ENCODE measurements at places on chromosomes 5 and 9.

DNA sequence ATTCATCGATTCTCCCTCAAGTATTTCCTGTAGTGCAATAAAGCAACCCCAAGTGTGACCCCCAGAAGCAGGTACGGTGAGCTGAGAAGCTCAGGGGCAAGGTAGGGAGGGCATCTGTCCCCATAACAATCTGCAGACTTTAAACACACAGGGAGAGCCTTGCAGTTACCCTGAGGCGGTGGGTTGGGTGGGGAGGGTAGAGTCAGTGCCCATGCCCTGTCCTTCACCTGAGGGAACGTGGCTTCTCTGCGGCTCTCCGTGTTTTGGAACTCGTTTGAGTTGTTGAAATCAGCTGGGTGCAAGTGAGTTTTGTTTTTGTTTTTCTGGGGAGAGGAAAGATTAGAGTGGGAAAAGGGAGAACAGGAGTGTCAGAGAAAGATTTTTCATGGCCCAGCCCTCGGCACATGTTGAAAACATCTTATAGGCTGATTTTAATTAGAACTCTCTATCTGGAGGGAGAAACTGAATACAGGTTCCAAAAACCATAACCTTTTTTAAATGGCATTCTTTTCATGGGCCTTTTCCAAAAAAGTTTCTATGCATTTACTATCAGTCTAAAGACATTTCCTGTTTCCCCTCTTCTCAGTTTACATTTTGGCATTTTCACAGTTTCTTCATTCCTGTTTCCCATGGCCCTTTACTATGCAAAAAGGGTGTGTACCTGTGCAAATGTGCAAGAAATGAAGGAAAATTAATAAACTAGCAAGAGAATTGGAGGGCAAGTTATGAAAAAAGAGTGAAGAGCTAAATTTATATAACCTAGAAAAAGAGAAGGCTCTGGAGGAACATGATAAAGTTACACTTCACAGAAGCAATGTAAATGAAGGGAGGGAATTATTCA, 266.5 kb upstream of the VLDLR start:
- DNase-seq, result no peak

DNA sequence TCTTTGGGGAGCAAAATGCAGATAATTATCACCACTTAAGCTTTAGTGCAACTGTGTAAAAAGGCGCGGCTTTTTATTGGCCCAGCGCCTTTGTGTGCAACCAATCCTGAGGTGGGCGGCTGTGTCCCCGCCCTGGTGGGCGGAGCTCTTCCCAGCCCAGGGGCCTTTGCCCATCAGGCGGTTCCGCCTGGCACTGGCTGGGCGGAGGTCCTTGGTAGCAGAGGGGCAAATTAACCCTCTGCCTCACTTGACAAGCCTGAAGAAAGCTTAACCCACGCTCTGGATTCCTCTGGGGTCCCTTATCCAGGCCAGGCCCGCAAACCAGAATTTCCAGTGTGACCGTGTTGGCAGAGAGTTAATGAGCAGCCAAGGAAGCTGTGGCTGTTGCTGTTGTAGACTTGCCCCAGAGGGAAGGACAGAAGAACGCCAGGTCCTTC, 12.8 kb upstream of the NIPAL4 start:
- no peak for DNase-seq

DNA sequence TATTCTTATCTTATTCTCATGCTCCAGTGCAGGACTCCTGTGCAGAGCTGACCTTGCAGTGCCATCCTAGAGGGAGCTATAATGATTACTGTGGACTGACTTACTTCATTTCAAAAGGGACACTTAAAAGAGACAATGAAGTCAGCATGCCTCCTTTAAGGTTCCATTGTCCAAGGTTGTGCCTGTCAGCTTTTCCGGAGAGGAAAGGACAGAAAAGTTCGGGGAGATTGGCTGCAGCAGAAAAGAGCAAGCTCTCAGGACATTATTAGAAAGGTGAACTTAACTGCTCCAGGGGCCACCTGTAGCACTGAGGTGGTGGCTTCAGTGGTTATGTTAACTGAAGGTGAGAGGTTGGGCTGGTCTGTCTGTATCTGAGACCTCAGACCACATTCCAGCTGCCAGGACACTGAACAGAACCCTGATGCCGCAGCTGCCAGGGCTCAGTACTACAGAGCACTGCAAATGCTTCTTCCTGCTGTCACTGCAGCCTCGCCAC, 112.9 kb downstream of the ST8SIA4 start:
- DNase-seq, result no peak

DNA sequence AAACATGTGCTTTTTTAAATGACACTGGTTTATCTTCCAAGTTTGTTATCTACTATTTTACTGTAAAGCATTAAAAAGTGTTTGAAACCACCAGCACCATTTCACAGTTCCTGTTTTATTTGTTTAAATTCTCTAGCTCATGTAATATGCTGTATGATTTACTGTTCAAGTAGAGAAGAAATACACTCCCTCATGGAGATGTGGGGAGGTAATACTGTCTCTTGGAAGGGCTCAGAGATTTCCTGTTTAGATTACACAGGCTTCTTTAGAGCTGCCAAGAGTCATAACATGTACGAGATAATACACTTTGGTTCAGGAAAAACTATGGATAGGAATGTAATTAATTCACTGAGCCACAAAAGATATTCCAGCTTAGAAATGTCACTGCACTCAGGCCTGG, 135.0 kb upstream of the CCDC152 start:
- DNase-seq, result no peak

GRCh38 chr5:38598994-38599617, 42.7 kb upstream of the LIFR start:
- no peak for DNase-seq

DNA sequence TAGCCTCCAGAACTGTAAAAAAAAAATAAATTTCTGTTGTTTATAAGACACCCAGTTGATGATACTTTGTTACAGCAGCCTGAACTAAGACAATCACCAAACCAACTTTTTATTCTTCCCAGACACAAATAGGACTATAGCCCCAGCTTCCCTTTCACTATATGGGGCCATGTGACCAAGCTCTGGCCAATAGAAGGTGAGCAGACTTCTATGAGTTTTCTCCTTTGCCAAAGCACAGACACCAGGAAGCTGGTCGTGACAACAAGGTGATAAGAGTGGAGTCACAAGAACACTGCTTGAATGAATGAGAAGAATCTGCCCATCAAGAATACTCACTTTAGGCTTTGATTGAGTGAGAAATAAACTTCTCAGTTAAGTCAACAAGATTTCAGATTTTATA, 217.7 kb downstream of the DEPDC1B start:
- DNase-seq, result no peak

DNA sequence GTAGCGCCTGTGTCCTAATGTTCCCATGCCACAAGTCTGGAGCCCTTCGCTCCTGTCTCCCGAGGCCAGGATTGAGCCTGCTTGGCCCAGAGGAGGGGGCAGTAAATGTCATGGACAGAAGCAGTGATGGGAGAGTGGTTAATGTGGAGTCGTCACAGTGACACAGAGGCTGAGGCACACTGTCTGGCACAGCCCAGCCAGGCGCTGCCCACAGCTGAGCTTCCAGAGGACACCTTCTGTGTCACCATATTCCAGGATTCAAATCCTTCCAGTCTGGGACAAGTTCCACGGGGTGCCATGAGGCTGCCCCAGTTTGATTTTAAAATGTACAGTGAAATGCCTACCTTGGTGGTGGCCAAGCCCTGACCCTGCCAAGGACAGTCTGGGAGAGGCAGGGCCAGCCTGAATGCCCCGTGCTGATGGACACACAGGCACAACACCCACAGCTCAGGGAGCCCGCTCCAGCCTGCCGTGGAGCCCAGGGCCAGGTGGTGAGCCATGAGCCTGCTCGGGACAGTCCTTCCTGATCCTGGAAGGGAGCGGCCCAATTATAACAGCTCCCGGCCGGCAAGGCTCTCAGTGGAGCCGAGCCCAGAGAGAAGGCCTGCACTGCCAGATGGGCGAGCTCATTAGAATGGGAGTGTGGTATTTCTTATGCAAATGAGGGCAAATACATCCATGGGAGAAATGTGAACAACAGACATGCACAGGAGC, 99.1 kb upstream of the RUFY1 start:
- DNase-seq, result no peak

DNA sequence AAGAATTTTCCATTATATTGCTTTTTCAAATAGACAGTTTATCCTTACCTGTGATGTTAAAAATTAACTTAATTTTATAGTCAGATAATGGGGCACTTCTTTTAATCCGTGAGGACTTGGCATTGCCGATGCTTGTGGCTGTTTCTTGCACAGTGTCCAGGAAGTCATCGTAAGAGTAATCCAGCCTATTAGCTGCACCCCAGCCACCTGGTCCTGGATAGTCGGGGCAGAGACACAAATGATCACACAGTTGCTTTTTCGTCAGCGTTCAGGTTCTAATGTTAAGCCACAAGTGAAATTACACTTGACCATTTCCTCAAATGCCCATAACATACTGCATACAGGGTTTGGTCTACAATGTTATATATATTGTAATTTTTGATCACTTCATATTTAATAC, 107.4 kb downstream of the SVEP1 start:
- no peak for DNase-seq

- no peak for DNase-seq
These were observed 10.9 kb downstream of the MFAP3 start for GRCh38 chr5:154049636-154050035.

- no peak for DNase-seq
These were observed 7.0 kb downstream of the ST6GALNAC4 start for GRCh38 chr9:127909839-127910273.

- no peak for DNase-seq
These were observed 63.3 kb downstream of the COL15A1 start for GRCh38 chr9:99006979-99007378.

GRCh38 chr5:135186662-135187522, 152.9 kb upstream of the PITX1 start:
- no peak for DNase-seq

- no peak for DNase-seq
These were observed 396.3 kb downstream of the YTHDC2 start for GRCh38 chr5:113909782-113910181.

- no peak for DNase-seq
These were observed at the start of gene SYNPO for GRCh38 chr5:150640311-150641005. Gene SYNPO (plus strand): TSS chr5:150640660. CDS start chr5:150648276, 7,616 bp downstream.

DNA sequence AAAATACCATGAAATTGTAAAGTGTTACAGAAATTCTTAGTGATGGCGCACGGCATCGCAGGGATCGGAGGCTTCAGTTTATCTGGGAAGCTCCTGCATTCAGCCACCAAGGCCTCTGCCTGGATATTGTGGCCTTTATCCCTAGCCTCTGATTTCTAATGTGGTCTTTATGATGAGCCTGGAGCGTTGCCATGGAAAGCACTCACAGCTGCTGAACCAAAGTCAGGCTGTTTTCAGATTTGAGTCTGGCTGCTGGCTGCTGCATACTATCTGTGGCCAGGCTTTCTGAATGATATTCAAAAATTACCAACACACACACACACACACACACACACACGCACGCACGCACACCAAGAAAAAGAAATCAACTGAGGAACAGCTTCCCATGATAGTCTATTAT, 101.1 kb upstream of the ZNF366 start:
- DNase-seq, result no peak

DNA sequence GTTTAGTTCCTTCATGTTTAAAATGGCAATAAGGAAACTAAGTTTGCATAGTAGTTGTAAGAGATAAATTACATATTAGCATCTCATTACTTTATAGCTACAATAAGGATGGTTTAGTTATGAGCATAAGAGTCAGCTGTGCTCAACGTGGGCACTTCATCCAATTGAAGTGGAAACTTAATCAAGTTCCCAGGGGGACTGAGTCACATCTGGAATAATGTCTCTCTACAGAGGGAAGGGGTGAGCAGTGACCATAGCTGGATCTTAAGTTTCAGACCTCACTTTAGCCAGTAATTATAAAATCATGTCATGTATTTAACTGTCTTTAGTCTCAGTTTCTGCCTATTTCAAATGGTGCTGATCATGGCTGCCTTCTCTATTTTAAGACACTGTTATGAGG, 36.8 kb upstream of the FAM240B start:
- DNase-seq, result no peak

DNA sequence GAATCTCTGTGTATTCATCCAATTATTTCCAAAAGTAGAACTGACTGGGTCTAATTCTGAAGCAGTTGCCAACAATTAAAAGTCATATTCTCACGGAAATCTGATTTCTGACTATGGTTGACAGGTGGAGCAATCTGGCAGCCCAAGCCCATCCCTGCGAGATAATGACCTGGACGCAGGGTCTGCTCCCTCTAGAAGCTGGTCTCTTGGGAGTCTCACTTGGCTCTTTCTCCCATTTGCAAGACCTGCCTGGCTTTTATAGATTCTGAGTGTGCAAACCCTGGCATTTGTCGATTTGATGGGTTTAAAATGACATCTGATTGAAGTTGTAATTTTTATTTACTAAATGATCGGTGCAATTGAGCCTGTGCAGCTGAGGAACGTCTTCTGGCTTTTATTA, 49.4 kb upstream of the NEURL1B start:
- DNase-seq, result no peak

- no peak for DNase-seq
These were observed 45.9 kb downstream of the TEK start for GRCh38 chr9:27154908-27155307.

GRCh38 chr5:4725594-4725993, 414.5 kb upstream of the ADAMTS16 start:
- no peak for DNase-seq

- DNase-seq, result no peak
These were observed 1046.2 kb downstream of the CDH12 start for GRCh38 chr5:21806943-21807342.

- DNase-seq, result no peak
These were observed at the start of gene SLC9A3 for GRCh38 chr5:524234-524972. Gene SLC9A3 (minus strand): TSS chr5:524449.

GRCh38 chr9:108956022-108956630, 21.9 kb downstream of the ABITRAM start:
- no peak for DNase-seq

GRCh38 chr5:78016863-78017529, 240.9 kb upstream of the TBCA start:
- DNase-seq, result no peak

DNA sequence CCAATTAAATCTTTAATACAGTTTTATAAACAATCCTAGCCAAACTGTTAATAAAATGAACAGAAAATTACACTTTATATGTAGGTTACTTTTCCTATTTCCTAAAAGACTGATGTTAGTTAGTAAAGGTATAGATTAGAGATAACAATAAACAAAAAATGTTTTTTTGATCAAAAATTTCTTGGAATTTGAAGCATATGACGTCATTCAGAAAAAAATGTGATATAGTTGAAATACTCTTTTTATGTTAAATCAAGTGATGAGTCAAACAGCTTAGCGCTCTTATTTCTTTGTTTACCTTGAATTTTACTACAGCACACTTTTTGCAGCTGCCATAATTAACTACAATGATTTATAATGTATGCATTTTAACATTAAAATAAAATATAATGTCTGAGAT, 195.8 kb downstream of the SLC12A2 start:
- no peak for DNase-seq

DNA sequence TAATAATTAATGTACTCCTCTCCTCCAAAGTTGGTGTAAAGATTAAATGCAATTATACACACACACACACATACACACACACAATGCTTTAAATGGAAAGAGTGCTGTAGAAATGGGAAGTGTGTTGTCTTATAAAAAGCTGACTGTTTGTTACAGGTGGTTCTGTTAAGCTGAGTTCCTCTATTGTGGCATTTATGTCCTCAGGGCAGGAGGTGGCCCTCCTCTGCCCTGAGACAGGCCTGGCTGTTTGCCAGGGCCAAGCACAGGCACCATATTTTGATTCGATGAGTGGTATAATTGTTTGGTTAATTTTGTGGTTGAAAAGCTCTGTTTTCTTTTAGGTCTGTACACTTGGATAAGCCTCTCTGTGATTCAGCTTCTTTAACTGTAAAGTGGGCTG, 573.9 kb downstream of the KIF4B start:
- no peak for DNase-seq

GRCh38 chr5:137231540-137231939, 267.6 kb downstream of the SPOCK1 start:
- DNase-seq, result no peak

GRCh38 chr5:139482050-139482889, at the start of gene STING1:
Gene STING1 (minus strand): TSS chr5:139482758. CDS start chr5:139481704, 1,054 bp downstream.
- DNase-seq, result peak; percentile 42
